ENCODE measurements at places on chromosomes 3 and 15. TPM values are rescaled to one million over a fixed set of nuclear protein-coding genes. Genes with fewer than 3 reads are reported as not detected.

GRCh38 chr3:78919021-78919755 lies 848.6 kb downstream of the ROBO1 start:
- DNase-seq: no peak

- DNase-seq: no peak
These were observed 25.6 kb upstream of the PYGO1 start for GRCh38 chr15:55613727-55614126.

- no peak for DNase-seq
These were observed 45.4 kb upstream of the PLXNA1 start for GRCh38 chr3:126937533-126937932.

GRCh38 chr3:74824366-74824765 lies 209.9 kb upstream of the CNTN3 start:
- no peak for DNase-seq

DNA sequence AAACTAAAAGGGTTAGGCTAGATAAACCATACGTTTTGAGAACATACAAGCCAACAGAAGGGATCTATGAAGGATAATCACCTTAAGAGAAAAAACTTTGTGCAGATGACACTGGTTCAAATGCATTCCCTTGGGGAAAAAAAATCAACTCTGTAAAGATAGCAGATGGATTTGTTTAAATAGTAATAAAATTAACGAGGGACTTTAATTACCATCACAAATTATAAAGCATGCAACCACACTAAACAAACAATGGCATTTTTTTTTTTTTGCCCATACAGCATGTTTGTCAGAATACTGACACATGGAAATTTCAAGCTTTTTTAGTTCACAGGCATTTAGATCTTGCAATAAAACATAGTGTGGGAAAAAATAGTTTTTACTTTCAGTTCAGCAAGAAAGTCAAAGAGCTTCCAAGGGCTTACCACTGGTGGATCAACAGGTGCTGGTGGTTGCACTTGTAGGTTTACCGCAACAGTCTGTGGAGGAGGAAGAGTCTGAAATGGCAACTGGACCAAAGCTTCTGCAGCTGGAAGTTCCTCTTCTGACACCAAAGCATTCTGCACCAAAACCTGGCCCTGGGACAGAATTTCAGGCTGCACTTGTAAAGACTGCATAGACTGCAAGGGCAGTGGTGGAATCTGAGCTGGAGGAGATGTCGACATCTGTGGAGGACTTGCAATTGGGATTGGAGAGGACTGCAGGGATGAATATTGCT lies 53.1 kb downstream of the PHC3 start:
- DNase-seq: peak; percentile 69

- DNase-seq: no peak
These were observed 413.5 kb downstream of the MECOM start for GRCh38 chr3:169250000-169250399.

- DNase-seq: no peak
These were observed 9.9 kb downstream of the CCR5 start for GRCh38 chr3:46380471-46381221.

- no peak for DNase-seq
These were observed 116.1 kb upstream of the PLXND1 start for GRCh38 chr3:129722527-129722926.

DNA sequence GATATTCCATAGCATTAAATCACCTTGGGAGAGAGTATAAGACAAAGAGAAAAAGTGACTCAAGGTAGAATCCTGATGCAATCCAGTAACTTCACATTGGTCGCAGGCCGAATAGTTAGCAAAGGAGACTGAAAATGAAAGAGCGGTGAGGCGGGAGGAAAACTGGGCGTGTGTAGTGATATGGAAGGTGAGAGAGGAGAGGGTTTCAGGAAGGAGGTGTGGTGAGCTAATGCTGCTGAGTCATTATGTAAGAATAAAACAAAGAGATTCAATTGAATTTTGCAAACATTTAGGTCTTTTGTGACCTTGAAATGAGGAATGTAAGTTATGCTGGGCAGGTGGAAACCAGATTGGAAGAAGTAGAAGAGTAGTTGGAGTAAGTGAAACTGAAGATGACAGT lies 235.3 kb downstream of the C3orf38 start:
- no peak for DNase-seq

- DNase-seq: no peak
These were observed 47.8 kb upstream of the NDN start for GRCh38 chr15:23734862-23735261.

GRCh38 chr15:56964182-56964581 lies 45.7 kb downstream of the TCF12 start:
- no peak for DNase-seq

GRCh38 chr3:94115482-94115881 lies 52.6 kb downstream of the NSUN3 start:
- peak; percentile 56 for DNase-seq

GRCh38 chr15:39922462-39923092 lies 2.5 kb upstream of the GPR176 start:
- no peak for DNase-seq

DNA sequence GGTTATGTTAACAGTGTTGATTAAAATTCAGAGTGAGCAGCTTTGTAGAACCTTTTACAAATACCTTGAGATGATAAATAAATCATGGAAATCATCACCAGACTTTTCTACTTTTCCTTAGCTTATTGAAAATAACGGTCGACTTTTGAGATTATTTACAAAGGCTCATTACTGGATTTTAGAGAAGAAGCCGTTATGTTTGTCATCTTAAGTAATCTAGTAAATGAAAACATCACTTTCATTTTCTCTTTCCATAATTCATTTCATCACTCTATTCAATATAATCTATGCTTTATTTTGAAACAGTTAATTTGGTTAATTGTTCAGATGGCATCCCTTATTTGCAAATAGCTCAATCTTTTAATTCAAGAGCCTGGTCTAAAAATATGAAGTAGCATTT lies 3.6 kb downstream of the PLCL2 start:
- DNase-seq: no peak

DNA sequence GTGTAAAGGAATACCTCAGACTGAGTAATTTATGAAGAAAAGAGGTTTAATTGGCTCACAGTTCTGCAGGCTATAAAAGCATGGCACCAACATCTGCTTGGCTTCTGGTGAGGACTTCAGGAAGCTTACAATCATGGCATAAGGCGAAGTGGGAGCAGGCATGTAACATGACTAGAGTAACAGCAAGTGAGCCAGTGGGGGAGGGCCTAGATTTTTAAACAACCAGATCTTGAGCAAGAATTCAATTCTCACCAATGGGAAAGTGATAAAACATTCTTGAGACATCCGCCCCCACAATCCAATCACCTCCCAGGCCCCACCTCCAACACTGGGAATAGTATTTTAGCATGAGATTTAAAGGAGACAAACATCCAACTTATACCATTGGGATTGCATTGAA lies 44.2 kb upstream of the BCL2A1 start:
- no peak for DNase-seq

DNA sequence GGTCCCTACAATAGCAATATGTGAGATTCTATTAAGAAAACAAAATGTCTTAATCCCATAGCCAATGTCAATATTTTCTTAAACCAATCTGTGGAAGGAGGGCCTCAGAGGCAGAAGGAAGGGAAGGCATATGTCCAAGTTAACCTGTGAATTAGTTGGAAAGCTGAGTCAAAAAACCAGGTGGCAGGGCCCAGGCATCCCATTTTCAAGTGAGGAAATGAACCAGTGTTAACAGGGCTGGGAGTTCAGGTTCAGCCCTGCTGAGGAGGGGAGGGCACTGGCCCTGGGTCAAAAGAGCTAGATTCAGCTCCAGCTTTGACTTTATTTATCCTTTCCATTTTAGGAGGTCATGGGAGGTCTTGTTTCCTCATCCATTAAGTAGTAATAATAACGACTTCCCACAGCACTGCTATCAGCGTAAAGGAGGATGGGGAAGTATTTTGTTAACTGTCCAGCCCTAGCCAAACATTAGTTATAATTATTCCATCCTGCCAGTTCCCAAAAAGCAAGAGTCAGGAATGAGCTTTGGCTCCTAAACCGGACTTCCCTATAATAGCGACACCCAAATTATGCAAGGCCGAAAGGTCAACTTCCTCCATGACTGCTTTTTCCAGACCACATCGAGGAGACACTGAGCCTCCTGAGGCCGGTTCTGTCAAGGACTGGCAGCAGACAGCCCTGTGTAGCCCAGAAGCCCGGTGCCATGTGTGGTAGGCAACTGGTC lies 3.2 kb downstream of the MASP1 start:
- DNase-seq: no peak

- no peak for DNase-seq
These were observed 60.0 kb downstream of the DNASE1L3 start for GRCh38 chr3:58150810-58151199.

DNA sequence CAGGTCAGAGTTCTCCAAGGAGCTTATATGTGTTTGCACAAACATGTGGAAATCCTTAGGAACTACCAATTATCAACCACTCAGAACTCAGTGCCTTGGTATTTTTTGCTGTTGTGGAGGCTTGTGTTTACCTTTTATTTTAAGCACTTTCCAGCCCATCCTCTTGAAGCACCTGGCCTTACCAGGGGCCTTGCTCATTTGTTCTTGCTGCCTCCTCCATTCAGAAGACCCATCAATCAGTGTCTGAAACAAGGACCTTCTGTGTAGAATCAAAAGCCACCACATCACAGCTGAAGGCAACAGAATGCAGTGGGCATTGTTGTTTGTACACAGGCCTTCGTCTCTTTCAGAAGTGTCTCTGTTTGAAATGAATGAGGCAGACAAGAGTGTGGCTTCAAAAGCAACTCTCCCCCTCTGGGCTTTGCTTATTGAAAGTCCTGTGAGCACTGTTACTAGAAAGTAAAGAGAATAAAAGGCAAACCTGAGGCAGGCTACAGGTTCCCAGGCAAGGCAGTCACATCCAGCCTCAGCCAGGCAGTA lies 24.5 kb upstream of the LIPC start:
- no peak for DNase-seq

DNA sequence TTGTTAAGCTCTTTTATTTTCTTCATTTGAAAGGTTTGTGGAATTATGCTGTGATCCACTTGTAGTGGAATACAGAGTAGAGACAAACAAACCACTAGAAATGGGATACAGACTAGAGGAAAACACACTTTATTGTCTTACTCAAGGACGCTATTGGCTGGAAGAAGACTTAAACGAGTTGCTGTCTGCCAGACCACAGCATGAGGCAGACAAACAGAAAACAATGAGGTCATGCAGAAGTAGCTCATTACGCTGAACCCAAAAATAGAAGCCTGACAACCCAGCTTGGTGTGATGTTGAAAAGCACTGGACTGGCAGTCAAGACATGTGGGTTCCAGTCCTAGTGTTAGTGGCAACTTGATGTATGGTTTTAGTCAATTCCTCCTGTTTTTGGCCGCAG lies 62.4 kb upstream of the P3H2 start:
- DNase-seq: no peak

- no peak for DNase-seq
These were observed 165.6 kb upstream of the SMAD3 start for GRCh38 chr15:66899555-66900350.

DNA sequence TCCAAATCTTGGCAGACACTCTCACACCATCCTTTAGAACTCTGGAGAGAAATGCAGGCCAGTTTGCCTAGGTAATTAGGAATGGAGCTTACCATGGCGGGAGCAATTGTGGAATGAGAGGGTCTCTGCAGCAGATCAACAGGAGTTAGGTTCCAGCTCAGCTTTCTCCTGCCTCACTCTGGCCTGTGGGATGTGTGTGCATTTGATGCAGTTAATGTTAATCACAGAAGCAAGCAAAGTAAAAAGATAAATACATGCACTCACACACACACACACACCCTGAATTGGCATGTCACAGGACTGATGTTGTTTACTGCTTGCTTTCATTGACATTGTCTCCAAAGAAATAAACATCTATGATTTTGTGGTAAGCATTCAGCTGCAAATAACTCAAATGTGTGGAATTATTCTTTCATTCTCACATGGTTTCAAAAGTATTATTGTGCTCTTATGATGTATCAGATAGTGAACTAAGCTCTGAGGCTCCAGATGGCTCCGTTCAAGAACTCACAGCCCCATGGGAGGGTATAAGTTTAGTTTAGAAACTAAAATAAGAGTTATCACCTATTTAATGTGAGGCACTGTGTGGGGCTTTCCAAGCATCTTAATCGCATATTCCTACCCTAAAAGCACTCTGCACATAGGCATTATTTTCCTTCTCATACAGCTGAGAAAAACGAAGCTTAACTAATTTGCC lies 31.3 kb upstream of the BFSP2 start:
- DNase-seq: no peak

- DNase-seq: peak; percentile 22
These were observed 284.4 kb upstream of the RASGRP1 start for GRCh38 chr15:38849046-38849445.

- no peak for DNase-seq
These were observed 705.0 kb downstream of the MECOM start for GRCh38 chr3:168958466-168958865.

- DNase-seq: no peak
These were observed 35.3 kb downstream of the CCPG1 start for GRCh38 chr15:55372701-55373440.

- no peak for DNase-seq
These were observed 63.0 kb upstream of the TSC22D2 start for GRCh38 chr3:150345021-150345538.

DNA sequence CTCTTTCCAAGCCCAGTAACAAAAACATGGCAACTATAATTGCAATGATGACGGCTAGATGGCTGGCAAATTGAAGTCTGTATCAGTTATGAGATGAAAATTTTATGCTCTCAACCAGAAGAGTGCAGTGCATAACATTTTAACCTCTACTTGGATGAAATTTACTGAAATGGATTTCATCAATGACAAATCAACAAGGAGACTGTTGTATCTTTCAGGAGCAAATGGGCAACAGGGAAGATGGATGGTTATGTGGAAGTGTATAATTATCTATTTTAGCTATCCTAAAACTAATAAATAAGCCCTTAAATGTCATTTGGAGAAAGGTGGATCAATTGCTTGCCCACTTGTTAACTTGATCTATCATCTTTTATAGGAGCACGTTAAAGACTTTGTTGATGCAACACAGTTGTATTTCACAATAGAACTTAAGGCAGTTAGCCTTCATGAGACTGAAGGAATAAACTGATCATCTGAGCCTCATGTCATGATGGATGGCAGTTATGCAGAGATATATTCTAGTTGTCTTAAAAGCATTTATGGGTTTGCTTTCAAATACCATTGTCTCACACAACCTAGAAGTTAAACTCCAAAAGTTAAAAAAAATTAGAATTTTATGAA lies 315.1 kb upstream of the TBC1D5 start:
- DNase-seq: no peak

GRCh38 chr3:32147509-32147908 lies 41.1 kb downstream of the GPD1L start:
- no peak for DNase-seq

DUOXA2 gene
- total RNA-seq: not detected

IL20RB gene
- total RNA-seq: 1.1 TPM

LAMB2 gene
- total RNA-seq: 3.8 TPM

HDGFL3 gene
- total RNA-seq: not detected

RASL12 gene
- not detected for total RNA-seq

SCG5 gene
- total RNA-seq: 1.8 TPM

RLBP1 gene
- total RNA-seq: not detected

THSD4 gene
- not detected for total RNA-seq

AADACL2 gene
- not detected for total RNA-seq

SIDT1 gene
- total RNA-seq: 11.3 TPM

Data from Karpas-422 (cell line).